ENCODE measurements at places on chromosomes 7 and 10.

DNA sequence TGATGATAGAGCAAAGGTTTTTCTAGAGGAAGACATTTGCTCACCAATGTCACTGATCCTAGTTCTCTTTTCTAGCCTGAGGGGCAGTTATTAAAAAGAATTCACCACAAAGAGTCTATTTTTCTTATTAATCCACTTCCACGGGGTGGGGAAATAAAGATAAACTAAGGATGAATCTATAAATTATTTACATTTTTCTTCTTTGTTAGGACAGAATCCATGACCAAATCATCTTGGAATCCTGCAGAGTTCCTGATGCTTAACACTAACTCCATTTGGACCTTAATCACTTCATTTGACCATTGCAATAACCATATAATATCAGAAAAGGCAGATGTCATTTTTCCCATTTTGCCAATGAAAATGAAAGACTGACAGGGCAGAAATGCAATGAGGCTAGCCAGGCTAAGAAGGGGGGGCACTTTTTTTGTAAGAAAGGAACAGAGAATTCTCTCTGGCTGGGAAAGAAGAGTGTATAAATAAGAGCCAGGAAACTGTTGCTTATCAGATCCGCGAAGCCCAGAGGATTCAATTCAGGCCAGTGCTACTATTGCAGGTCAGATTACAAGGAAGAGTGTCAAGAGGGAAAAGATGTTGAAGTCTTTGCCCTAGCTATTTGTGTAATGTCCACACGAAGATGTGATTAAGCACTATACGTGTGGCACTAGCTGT, 433.2 kb downstream of the TNS3 start:
- DNase-seq: no peak

GRCh38 chr10:46216836-46217751, 69.7 kb upstream of the ANTXRL start:
- DNase-seq: no peak

GRCh38 chr7:30921540-30922401, 10.1 kb downstream of the AQP1 start:
- no peak for DNase-seq

DNA sequence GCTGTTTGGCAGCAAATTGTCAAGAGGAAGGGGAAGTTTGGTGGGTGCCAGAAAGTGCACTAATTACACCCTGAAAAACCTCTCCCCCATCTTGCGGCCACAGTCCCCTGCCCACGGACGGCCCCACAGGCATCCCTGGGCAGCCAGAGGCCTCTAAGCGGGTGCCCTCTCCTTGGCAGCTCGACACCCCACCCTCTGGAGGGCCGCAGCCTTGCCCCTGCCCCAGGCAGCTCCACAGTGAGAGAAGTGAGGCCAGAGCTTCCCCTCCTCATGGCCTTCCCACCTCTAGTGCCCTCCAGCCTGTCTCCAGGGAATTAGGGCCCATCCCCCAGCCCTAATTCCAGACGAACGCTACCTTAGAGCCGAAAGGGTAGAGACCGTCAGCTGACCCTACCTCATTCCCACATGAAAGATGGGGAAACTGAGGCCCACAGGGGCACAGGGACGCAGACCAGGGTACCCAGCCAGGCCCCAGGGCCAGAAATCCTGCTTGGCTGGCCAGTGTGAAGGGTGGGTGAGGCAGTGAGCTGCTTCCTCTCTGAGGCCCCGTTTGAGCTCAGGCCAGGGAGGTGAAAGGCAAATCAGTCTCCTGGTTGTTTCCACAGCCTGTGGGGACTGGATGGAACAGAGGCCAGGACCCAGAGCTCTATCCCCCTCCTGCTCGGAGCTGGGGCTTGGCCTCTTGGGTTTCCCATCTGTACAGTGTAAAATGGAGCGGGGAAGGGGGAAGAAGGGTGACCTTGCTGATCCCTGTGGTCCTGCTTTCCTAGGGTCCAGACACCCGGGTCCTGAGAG, 10.0 kb downstream of the ZCCHC24 start:
- no peak for DNase-seq

DNA sequence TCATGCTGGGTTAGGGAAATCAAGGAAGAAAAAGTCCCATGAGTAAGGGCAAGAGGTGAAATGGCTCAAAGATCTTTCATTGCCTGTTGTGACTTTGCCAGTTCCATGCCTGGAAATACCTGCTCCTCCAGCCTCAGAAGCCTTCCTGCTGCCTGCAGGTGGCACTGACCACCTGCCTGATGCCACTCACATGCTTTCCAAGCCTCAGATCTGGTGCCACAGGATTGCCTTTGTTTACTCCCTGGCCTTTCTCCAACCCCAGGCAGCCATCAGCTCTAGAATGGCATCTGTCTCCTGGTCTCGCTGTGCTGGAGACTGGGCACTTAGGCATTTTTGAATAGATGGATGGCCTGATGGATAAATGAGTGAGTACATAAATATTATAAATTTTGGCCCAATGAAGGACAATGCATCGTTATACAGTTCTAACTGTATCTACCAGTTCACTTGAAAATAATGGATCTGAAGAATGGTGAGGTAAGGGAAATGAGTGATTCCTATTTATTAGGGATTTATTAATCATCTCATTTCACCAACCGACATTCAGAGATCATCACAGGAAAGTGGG, 657.2 kb downstream of the INHBA start:
- DNase-seq: peak; percentile 80

DNA sequence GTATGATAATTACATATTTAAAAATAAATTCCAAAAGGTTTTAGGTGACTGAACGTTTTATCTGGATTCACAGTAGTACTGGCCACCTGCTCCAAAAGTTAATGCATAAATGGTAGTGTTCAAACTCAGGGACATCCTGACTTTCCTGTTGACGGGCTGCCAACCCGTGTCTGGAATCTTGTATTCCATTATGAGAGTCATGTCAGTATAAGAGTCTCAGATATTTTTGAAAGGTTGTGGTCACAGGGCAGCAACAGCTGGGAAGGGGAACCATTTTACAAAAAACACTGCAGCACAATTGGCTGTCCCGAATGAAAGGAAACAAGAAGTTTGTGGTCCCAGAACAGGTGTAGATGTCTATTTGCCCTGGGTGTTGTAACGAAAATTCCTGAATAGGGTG, 2.8 kb downstream of the TDRD1 start:
- peak; percentile 47 for DNase-seq

- no peak for DNase-seq
Observed at GRCh38 chr10:71079761-71080380, 132.5 kb upstream of the UNC5B start.

All from HT-29 (cell line).